Activated CD8-positive, alpha-beta memory T cell treated with anti-CD3 and anti-CD28 coated beads for 4 hours (primary cell): ENCODE measurements at places on chromosomes 11 and 22.

- peak; percentile 3 for DNase-seq
Measured at GRCh38 chr11:34052608-34053160, 1.2 kb downstream of the CAPRIN1 start.

GRCh38 chr11:17687946-17688670 lies 31.3 kb upstream of the MYOD1 start:
- DNase-seq: no peak

- no peak for DNase-seq
Measured at GRCh38 chr11:133269267-133269666, 263.0 kb downstream of the OPCML start.

GRCh38 chr11:646214-646613 lies 9.1 kb downstream of the DRD4 start:
- no peak for DNase-seq

DNA sequence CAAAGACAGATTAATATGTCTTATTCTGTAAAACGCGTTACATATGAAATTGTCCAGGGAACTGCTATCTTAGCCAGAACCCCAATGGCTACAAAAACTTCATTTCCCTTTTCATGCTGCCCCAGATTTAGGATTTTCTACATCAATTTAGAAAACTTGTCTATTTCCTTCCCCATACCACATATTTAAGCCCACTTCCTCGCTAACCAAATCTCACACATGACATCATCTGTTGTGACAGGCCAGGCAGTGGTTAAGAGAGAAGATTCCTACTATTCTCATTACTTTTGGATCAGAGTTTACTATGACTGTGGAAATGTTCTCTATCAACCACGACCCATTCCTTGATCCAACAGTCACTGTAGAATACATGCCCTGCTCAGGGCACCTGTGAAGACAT lies 15.9 kb downstream of the CCDC82 start:
- no peak for DNase-seq

GRCh38 chr11:30186748-30187147 lies 44.1 kb upstream of the FSHB start:
- DNase-seq: no peak

DNA sequence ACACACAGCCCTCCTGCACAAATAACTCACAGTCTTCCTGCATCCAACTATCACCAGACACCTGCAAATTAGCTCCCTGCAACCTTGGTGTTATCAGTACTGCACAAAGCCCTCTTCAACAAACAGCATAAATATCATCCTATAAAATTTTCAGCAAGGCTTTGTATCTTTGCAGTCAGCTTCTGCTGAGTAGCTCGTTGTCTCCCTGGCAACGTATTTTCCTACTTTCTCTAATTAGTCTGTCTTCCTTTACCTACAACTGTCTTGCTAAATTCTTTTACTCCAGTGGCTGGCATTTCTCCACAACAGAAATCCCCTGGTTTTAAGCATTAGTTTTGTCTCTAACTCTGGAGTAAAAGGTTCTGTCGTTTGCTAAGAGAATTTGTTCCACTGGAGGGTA lies 3.9 kb downstream of the OR8D4 start:
- DNase-seq: no peak

- DNase-seq: no peak
Measured at GRCh38 chr22:23118647-23119493, 22.9 kb downstream of the RSPH14 start.

DNA sequence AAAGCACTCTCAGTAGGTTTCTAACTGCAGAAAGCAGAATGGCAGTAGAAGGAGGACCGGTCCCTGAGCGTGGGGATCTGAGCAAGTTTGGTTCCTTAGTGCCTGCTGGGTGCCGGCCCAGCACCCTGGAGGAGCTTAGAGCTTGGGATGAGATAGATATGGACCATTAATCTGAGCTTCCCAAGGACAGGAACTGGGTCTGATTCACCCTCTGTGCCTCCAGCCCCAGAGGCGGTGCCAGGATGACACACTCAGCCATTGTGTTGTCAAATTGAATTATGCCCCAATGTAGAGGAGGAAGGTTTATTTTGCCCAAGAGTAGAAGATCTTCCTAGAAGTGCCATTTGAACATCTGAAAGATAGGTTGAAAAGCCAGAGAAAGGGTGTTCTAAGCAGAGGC lies 4.3 kb downstream of the ZC3H7B start:
- DNase-seq: no peak

DNA sequence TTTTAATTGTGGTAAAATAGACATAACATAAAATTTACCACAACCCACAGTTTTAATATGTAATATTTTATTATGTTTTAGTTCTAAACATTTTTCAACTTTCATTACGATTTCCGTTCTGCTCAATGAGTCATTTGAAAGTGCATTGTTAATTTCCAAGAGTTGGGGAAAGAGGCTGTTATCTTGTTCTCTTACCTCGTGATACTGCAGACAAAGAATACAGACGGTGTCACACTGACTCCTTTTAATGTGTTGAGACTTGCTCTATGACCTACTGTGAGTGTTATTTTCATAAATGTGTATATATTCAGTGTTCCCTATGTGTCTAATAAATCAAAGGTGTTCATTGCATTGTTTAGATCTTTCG lies 10.8 kb upstream of the RAC2 start:
- DNase-seq: no peak

DNA sequence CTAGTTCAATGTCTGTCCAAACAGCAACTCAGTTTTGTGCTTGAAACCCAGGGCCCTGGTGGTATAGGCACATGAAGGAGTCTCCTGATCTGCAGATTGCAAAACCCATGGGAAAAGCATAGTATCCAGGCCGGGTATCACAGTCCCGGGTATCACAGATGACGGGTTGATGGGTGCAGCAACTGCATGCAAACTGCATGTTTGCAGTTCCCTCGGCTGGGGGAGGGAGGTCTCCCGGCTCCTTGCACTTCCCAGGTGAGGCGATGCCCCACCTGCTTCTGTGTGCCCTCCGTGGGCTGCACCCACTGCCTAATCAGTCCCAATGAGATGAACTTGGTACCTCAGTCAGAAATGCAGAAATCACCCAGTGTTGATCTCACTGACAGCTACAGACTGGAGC lies 53.9 kb downstream of the KCNQ1 start:
- no peak for DNase-seq

GRCh38 chr22:37163575-37164504 lies 14.1 kb upstream of the IL2RB start:
- DNase-seq: no peak

DNA sequence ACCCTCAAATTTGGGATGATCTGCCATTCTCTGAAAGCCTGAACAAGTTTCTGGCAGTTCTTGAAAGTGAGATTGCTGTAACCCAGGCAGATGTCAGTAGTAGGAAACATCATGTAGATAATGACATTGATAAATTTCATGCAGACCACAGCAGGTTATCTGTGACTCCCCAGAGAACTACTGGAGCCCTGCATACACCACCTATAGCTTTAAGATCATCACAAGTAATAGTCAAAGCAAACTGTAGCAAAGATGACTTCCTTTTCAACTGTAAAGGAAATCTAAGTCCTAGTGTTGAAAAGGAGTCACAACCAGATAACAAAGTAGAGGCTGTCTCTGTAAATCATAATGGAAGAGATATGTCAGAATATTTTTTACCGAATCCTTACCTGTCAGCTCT lies 31.0 kb downstream of the DDIAS start:
- DNase-seq: no peak
